ENCODE measurements at places on chromosomes 7 and 10.
A peak's percentile ranks its signal among the peaks of the same experiment; 100 is the strongest.

- DNase-seq = no peak
Observed at GRCh38 chr10:72309290-72310240, 35.8 kb downstream of the DDIT4 start.

- no peak for DNase-seq
Observed at GRCh38 chr7:129657363-129657762, 45.8 kb downstream of the NRF1 start.

GRCh38 chr7:154804449-154804848 lies 198.5 kb downstream of the PAXIP1 start:
- DNase-seq = no peak

DNA sequence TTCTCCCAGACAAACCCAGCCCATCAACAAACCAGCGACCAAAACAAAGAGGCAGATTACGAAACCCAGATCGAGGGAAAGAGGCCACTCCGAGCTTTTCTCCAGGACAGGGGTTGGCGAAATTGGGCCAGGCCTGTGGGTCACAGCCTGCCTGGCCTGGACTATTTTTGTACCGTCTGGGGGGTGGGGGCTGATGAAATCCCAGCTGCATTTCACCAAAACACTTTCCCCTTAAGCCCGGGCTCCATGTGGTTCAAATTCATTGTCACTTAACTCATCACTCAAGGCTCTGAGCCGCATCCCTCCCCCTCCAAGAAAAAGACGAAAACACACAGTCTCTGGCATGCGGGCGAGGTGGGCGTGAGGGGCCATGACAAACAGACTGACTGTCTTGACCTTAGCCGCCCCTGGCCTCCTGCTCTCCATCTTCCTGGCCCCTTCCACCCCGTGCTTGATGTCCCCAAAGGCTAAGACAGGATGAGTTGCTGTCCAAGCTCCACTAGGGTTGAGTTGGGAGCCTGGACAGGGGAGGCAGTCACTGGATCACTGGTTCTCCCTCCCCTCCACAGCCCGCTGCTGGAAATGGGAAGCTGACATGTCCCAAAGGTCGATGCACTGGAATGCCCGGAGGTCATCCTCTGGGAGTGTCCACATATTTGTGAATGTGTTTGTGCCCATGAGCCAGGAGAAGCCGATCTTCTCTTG lies 19.2 kb downstream of the TMEM270 start:
- peak; percentile 94 for DNase-seq

DNA sequence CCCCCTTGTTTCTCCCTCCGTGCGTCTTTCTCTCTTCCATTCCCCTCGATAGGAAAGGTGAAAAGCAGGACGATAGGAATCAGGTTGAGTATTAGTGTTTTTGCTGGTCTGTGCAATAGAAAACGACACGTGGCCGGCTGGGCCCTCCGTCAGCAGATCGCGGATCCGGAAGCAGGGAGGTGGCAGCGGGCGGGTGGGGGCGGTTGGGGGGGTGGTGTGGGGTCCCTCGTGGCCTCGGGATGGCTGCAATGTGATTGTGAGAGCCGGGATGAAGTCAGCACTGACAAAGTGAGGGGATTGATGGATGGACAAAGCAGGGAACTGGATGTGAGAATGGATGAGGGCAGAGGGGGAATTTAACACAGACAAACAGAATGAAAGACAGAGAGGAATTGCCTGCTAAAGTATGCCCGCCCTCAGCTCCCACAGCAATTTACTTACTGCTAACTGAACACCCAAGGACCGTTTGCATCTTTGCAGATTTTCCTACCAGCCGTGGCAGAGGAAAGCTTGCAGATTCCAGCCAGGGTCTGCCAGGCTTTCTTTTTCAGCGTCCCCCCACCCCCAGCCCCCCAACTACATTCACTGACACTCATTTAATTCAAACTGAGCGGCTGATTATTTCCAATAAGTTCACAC lies 280.9 kb downstream of the LRMDA start:
- no peak for DNase-seq

GRCh38 chr10:17038627-17039026 lies 91.0 kb downstream of the CUBN start:
- peak; percentile 77 for DNase-seq

- no peak for DNase-seq
Observed at GRCh38 chr7:129356176-129356575, 78.1 kb upstream of the STRIP2 start.

GRCh38 chr7:124785994-124786393 lies 20.4 kb upstream of the GPR37 start:
- no peak for DNase-seq

GRCh38 chr7:12391922-12392615 lies 11.6 kb downstream of the VWDE start:
- DNase-seq = no peak

GRCh38 chr10:8296090-8296733 lies 241.7 kb downstream of the GATA3 start:
- DNase-seq = no peak

- DNase-seq = peak; percentile 42
Observed at GRCh38 chr10:124142006-124142739, 48.8 kb upstream of the CHST15 start.

- DNase-seq = no peak
Observed at GRCh38 chr7:144517749-144518148, 114.3 kb upstream of the NOBOX start.

DNA sequence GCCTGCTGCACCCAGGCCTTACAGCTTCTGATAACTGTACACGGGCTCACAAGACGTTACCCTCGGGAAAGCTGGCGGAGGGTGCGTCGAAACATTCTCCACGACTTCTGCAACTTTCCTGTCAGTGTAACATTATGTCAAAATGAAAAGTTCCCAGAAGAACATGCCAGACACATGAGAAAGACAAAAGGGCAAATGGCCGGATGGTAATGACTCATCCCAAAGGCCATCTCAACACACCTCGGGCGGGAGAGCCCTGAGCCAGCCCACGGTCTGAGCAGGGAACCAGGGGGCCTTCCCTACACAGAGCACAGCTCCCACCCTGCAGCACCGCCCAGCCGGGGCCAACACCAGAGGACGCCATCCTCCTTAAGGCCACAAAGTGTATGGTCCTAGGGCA lies 118.7 kb downstream of the MAD1L1 start:
- DNase-seq = no peak

- DNase-seq = no peak
Observed at GRCh38 chr7:99095698-99096097, 48.2 kb downstream of the SMURF1 start.

- DNase-seq = no peak
Observed at GRCh38 chr7:29771081-29771816, 35.1 kb upstream of the WIPF3 start.

DNA sequence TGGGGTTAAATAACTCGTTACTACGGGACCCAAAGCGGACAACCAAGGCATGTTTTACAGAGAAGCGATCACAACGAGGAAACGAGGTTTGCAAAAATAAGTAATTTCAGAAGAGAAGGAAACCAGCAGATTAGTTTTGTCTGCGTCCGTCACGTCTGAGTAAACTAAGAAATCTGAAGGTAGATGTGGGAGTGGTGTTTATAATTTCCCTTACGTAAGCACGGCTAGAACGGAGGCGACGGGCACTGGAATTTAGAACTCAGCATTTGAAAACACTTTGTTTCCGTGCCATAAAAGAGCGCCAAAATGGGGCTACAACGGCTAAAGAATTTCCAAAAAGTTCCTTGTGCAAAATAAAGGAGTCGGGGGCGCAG lies 718 bp upstream of the UMAD1 start:
- no peak for DNase-seq

GRCh38 chr7:2129323-2130095 lies 103.2 kb downstream of the MAD1L1 start:
- no peak for DNase-seq

GRCh38 chr7:135645296-135645904 lies 16.9 kb upstream of the STMP1 start:
- no peak for DNase-seq

DNA sequence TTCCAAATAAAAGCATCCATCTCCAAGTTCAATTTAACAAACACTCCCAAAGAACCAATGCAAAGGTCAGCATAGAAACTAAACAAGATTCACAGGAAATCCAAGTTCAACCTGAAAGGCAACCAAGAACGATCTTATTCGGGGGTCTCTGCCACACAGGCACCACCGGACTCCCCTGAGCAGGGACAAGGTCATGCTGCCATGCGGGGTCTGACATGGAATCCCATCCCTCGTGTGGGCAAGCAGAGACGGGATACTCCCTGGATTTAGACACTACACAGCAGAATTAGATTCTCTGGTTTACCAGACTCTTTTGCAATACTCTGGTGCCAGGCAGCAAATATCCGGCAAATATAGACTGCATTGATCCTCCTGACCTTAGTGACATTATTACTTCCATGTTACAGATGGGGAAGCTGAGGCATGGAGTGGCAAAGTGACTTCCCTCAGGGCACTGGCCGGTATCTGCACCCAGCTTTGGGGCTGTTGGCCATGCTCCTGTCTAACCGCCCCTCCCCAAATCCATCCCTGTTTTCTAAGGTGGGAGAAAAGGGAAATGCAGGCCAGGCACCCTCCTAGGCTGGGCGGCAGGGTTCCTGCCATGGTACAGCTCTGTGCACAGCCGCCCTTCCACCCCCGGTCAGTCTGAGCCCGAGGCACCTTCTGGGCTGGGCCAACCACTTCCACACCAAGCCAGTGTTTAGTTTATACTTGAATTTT lies 111.8 kb downstream of the VIPR2 start:
- DNase-seq = peak; percentile 16

- DNase-seq = no peak
Observed at GRCh38 chr10:88657901-88658300, 6.3 kb upstream of the LIPF start.

DNA sequence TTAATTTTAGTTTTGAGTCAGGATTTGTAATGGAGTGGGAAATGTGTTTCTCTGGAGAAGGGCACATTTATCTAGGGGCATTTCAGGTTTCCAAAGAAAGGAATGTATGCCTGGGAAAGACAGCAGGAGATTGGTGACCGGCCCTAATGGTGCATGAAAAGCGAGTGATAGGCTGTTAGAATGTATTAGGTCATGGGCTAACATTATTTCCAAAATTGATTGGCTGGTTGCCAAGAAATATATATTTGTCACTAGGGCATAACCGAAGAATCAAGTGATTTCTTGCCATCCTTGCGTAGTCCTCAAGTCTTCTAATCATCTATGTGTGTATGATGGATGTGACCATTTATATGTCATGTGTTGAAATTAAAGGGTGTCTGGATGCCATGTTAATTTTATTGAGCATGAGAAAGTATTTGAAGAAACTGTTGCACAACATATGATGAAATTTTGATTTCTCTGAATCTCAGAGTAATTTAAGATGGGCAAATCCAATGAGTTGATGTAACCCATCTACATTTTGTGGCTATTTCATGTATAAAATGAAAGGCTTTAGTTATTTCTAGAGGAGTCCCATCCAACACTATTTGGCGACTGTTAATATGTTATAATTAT lies 248.4 kb downstream of the BMPER start:
- DNase-seq = no peak

- DNase-seq = no peak
Observed at GRCh38 chr10:20888620-20889330, 8.3 kb downstream of the NEBL start.

DNA sequence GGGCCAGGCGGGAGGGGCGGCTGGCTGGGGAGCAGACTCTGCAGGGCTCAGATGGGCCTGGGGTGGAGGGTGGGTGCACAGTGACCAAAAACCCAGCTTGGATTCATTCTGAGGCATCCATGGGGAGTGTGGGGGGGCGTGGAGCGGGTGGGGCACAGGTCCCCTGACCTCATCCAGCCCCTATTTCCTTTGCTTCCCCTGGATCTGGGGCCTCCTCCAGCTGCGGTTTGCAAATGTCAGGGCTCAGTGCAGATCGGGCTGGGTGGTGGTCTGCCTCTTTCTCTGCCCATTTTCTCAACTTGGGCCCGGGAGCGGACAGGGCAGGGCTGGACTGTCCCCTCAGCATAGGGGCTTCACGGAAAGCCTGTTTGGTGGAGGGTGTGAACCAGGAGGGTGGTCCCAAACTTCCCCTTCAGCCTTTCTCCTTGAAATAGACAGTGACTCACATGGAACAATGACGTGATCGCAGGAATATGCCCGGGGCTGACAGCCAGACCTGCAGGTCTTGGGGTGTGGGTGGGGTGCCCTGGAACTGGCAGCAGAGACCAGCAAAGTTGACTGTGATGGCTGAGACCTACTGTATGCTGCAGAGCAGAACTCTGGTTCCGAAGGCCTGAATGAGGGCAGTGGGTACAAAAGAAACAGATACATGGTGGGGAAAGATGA lies 72.9 kb upstream of the PODXL start:
- peak; percentile 43 for DNase-seq

DNA sequence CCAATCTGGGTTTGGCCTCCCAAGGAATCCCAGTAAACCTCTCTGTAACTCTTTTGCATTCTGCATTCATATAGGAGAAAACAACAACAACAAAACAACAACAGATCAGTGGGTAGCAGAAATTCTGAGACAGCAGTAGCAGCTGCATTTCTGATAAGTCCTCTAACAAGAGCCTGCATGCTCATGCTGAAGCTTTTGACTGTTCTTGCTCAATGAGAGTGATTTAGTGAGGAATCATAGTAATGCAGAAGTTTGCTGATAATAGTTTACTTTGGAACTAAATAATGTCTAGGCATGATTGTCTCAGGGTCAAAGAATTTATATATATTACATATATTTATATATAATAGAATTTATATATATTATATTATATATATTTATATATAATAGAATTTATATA lies 35.2 kb downstream of the BMPER start:
- DNase-seq = no peak

DNA sequence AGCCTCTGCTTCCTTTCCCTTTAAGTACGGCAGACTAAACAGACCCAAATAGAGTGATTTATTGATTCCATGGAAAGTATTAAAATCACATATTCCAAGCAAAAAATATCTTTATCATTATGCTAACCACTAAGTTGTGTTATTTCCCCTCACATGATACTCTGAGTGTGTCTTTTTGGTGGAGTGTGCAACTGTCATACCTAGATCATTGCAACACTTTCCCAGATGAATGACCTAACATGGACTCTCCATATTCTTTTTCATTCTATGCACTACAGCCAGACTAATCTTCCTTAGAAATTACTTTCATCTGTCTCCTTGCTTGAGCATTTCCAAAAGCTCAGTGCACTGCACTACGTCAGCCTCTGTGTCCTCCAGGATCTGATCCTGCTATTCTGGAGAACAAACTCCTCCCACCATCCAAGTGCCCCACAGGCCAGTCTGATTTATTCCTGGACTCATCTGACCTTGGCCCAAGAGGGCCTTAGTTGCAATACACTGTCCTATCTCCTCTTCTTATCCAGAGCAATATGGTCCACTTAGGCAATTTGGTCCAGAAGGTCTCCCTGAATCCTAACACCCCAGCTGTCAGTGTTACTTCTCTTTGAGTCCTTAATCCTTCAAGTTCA lies 263.3 kb upstream of the KLF6 start:
- DNase-seq = no peak

DNA sequence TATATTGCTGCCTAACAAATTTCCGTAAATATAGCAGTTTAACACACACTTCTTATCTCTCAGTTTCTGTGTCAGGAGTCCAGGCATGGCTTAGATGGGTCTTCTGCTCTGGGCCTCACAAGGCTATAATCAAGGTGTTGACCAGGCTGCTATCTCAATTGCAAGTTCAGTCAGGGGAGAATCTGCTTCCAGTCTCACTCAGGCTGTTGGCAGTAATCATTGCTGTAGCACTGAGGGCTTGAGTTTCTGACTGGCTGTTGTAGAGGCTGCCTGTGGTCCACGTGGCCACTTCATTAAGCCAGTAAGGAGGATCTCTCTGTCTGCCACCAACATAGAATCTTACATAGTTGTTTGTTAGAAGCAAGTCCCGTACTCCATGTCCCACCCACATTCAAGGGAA lies 138.4 kb downstream of the ST7 start:
- DNase-seq = no peak

GRCh38 chr7:29853789-29854188 lies 47.5 kb downstream of the WIPF3 start:
- DNase-seq = no peak

- no peak for DNase-seq
Observed at GRCh38 chr7:36606153-36606975, 117.9 kb downstream of the AOAH start.

Data from tibial artery (tissue), 4 donors.